ENCODE measurements at places on chromosomes 3 and 15.

- DNase-seq = no peak
These were observed 37.1 kb downstream of the ABHD17C start for GRCh38 chr15:80732167-80732566.

DNA sequence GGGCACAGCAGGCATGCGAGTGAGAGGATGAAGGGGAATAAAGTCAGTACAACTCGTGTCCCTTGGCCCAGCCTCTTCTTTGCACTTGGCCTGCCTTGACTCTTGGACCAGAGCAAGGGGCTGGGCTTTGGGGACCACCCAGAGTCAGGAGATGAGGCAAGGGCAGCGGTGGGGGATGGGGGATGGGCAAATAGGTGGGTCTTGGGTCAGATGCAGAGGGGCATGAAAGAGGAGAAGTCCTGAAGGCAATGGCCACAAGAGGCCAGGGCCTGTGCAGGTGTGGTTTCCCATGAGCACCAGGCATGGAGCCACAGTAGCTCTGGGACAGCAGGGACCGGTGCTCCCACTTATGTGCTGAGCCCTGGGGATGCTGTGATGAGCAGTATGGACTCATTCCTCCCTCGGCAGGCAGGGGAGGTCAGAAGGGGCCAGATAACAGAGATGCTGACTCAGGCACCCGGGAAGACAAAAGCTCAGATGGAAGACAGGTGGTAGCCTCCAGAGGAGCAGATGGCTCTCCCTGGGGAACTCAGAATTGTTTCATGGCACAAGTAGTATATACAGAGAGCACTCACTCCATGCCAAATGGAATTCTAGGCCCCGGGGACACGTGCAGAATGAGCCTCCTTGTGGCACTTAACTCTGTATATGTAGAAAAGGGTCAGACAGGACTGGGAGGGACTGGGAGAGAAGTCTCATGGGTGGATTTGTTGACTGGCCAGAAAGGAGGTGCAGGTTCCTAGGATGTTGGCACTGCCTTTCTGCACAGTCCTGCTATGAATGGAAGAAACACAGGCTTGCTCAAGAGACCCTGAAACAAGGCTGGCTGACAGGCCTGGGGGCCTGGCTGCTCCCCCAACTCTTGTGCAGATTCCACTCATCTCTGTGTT, 14.3 kb downstream of the ZBTB47 start:
- DNase-seq = no peak

DNA sequence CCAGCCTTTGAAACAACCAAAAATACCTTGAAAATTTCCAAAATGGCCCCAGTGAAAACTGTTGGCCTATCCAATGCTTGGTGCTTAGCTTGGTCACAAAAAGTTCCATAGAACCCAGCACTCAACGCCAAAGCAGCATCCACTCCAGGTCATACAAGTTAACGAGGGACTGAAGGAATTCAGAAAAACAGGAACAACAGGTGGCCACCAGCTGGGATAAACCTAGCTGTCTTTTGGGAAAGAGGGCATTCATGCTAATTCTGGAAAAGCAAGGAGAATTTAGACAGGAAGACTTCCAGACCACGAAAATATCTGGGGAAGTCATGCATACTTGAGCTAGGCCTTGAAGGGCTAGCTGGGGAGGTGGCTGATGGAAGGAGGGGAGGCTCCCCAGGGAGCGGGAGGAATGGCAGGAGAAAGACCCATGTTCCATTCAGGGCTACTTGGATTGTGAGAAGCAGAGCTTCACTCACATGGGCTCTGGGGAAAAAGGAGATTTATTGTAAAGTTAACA, 28.6 kb downstream of the COLQ start:
- no peak for DNase-seq

DNA sequence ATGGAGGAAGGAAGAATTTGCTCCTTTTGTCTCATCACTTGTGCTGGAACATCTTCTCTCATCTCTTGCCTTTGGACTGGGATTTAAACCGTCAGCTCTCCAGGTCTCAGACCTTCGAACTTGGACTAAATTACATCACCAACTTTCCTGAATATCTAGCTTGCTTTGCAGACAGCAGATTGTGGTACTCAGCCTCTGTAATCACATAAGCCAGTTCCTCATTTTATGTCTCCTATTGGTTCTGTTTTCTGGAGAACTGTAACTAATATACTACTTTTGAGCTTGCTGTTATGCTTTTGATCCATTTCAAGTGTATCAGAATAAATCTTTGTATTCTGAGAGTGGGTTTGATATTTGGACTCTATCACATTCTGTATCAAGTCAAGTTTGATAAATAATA, 164.3 kb upstream of the VEPH1 start:
- no peak for DNase-seq

- no peak for DNase-seq
These were observed 455.3 kb upstream of the NR2F2 start for GRCh38 chr15:95875121-95875643.

GRCh38 chr3:177591379-177591778, 394.1 kb upstream of the TBL1XR1 start:
- DNase-seq = no peak

- peak; percentile 9 for DNase-seq
These were observed 725 bp downstream of the CHL1 start for GRCh38 chr3:197149-197827.

- DNase-seq = no peak
These were observed 8.4 kb upstream of the GOLGA6C start for GRCh38 chr15:75249726-75250125.

DNA sequence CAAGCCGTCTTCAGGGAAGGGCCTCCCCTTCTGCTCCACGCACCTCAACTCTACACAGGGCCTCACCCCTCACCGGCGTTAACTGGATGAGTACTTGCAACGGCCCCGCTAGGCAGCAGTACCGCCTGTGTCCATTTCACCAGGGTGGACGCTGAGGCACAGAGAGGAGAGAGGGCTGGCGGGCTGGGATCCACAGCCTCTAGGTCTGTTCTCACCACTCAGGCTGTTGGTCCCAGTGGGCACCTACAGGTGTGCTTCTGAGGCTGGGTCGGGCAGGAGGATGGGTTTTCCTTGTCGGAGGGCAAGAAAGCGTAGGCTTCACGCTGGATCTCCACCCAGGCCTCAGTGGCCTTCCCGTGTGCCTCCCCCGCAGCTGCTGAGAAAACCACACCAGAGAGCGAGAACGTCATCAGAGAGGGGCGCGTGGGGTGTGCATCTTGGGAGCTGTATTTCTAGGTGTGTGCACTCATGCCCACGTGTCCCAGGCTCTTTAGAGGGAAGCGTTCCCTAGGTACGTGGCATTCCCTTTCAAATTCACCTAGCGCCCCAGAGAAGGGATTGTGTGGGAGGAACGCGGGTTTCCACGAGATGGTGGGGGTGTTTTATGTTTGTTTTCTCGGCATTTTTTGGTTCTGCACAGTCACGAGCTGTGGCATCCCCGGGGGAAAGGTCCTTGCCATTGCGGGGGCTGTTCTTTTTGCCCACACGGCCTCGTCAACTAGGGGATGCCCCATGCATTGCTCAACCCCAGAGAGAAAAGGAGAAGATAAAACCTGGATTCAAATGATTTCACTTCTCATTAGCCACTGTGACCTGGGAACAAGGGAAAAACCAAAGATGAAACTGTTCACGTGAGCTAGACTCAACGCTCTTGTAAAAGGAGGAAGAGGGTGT, 67.7 kb downstream of the MGLL start:
- peak; percentile 26 for DNase-seq

- no peak for DNase-seq
These were observed 55.3 kb downstream of the ISL2 start for GRCh38 chr15:76391847-76392246.

DNA sequence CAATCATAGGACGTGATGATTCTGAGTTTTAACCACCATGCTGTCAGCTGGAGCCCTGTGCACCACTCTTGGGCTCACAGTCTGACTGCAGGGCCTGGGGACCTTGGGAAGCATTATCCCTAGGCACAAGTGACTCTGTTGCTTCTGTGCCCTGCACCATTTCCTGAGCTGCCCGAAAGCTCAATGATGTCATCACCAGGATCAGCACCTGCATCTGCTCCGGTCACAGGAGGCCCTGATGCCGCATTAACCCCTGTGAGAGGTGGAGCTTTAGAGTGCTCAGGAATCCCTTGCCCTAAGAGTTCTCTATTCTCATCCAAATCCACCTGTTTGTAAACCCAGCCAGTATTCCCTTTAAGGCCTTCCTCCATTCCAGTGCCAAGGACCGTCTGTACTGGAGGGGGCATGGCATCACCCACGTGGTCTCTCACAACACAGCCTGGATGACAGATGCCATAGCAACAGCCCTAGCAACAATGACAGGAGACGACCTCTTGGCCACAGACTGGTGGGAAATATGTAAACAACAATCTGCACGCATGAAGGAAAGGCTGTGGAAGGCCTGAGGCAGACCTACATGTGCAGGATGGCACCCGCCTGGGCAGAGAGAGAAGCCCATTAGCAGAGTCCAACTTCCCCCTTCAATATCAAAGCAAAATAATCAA, 37.9 kb downstream of the NTRK3 start:
- no peak for DNase-seq

GRCh38 chr3:184002469-184002868, 15.2 kb downstream of the ABCC5 start:
- no peak for DNase-seq

- no peak for DNase-seq
These were observed 155.8 kb downstream of the EPHA6 start for GRCh38 chr3:96970211-96970610.

GRCh38 chr15:82043796-82044372, 1.9 kb downstream of the MEX3B start:
- DNase-seq = no peak

GRCh38 chr3:126477061-126477380, 1.3 kb upstream of the ZXDC start:
- DNase-seq = no peak

DNA sequence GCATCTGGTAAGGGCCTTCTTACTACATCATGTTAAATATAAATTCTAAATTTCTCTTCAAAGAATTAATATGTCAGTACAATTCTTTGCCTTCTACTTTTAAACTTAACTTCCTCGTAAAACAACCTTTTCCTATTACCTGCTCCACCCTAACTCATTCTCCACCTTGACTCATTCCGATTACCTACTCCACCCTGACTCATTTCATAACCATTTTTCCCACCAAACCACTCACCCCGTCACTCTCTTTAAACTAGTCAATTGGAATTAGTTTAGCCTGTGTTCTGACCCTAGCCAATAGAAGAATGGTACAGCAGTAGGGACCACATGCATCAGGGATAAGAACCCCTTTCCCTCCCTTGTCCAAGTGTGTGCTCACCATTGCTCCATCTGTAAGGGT, 65.6 kb downstream of the PLSCR2 start:
- no peak for DNase-seq

DNA sequence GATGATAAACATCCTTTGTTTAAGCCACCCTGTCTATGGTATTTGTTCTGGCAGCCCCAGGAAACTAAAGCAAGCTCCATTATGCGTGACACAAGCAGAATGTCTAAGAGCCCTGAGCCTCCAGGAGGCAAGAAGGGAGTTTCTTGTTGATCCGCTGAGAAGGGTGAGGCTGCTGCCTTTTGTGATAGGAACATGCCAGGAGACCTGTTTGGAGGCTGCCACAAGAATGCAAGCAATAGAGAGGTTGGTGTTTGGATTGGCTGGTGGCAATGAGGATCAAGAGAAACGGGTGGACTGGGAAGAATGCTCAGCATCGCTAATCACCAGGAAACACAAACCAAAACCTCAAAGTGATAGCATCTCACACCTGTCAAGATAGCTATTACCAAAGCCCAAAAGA, 104.8 kb downstream of the ASB7 start:
- no peak for DNase-seq

DNA sequence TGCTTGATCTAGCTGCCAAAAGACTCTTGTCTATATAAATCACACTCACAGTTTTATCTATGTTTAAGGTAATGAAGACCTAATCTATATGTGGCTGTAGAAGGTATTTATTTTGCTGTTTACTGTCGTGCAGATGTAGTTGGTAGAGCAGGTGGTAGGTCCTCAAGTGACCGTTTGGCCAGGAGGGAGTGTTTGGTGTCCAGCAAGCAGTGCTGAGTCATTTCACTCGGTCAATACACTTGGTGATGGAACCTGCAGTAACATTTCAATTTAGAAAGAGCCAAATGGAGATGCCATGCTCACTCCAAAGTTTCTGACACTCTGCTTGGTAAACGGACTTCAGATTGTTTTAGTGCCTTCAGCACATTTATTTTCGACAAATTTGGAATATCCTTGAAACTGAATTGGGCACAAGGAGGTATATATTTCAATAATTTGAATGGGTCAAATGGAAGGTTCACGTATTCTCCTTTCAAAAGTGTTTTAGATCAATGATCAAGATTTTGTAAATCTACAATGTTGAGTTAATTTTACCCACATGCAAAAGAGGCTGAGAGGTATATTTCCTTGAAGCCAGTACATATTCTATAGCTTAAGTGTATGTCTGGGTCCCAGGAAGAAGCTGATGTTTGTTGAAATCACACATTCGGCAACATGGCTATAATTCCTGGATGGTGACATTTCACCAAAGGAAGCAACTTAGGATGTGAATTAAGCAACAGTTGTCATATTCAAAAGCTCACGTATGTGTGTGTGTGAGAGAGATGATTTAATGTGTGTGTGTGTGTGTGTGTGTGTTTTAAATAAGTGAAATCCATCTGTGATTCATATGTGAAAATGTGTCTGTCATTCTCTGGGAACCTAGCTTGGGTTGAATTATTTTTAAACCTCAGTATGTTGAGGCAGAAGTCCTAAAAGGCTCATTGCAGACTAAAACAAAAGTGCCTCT, 7.7 kb upstream of the CX3CR1 start:
- DNase-seq = no peak

DNA sequence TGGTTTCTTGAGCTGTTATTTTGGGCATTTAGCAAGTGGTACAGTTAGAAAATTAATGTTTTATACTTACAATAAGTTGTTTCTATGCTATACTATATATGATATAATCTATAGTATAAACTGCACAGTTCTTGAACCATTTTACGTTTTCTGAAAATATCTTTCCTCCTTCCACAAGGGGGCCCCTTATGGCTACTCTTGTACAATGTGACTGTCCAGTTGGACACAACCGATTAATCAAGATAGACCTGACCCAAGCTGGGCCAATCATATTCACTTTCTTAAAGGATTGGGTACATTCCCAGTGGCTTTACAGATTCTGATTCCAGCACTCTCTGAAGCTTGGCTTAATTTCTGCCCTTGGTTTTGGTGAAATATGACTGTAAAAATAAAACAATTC, 953.4 kb downstream of the AGBL1 start:
- no peak for DNase-seq

DNA sequence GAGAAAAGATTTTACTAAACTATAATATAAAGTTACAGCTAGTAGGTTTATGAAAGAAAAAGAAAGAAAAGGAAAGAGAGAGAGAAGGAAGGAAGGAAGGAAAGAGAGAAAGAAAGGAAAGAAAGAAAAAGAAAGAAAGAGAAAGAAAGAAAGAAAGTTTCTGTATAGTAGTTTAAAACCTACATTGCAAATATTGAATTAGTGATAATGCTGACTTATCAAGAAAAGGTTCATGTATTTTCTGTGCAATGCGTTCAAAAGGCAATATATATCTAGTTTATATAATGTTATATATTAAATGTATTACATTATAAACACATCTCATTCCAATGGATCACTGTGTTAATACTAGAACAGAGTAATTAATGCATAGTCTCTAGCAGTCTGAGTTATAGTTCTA, 648.4 kb downstream of the ZBBX start:
- no peak for DNase-seq
